Chondrocyte (in vitro differentiated cells): ENCODE measurements at places on chromosomes 1 and 21. TPM values are rescaled to one million over a fixed set of nuclear protein-coding genes. Genes with fewer than 3 reads are reported as not detected.
A peak's percentile ranks its signal among the peaks of the same experiment; 100 is the strongest.

- peak; percentile 53 for DNase-seq
Observed at GRCh38 chr1:20139776-20140612, 871 bp downstream of the PLA2G2F start.

DNA sequence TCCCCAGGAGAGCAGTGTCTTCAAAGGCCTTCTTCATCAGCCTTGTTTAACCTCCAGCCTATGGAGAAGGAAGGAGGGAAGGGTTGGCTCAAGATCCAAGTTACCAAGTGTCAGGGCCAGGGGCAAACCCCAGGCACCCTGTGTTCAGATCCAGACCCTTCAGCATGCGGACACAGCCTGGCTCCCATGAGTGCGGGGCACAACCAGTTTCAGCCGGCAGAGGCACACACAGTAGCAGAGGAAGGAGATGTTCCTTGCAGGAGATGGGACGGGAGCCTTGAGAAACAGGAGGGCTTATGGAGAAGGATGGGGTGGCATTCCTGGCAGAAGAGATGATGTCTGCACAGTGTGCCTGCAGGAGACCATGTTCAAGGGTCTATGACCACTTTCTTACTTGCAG, 161.7 kb upstream of the EDN2 start:
- no peak for DNase-seq

GRCh38 chr1:224245188-224245587, 62.1 kb downstream of the DEGS1 start:
- no peak for DNase-seq

DNA sequence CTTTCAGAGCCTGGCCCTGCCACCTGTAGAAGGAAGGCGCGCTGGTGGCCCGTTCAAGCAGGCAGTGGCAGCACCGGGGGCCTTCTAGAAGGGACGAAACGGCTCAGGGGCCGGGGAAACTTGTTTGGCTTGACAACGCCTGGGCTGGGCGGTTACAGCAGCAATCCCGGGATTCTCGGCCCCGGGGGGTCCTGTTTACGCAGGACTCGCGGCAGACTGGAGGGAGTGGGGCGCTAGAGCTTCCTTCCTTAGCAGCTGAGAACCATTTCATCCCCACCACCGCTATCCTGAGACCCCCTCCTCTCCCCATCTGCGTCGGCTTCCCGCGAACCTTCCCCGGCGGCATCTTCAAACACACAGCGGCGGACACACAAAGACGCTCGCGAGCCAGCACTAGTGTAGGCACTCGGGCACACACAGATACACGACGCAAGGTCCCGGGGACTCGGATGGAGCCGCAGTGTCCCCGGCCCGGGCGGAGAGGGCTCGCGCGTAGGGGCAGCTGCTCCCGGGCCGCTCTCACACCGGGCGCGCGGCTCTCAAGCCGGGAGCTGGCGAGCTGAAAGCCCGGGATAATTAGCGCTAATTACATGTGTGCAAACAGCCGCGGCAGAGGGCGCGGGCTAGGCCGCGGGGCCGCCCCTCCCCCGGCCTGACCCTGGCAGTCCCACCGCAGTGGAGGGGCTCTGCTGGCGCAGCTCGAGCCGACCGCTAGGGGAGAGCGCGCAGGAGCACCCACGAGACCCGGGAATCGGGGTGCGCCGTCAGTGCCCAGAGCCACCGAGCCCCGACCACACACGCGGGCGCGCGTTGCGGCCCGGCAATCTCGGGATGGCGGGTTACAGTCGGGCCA, 271.4 kb downstream of the FOXD2 start:
- DNase-seq, result no peak

GRCh38 chr21:26776310-26777021, 68.7 kb downstream of the ADAMTS1 start:
- no peak for DNase-seq

DNA sequence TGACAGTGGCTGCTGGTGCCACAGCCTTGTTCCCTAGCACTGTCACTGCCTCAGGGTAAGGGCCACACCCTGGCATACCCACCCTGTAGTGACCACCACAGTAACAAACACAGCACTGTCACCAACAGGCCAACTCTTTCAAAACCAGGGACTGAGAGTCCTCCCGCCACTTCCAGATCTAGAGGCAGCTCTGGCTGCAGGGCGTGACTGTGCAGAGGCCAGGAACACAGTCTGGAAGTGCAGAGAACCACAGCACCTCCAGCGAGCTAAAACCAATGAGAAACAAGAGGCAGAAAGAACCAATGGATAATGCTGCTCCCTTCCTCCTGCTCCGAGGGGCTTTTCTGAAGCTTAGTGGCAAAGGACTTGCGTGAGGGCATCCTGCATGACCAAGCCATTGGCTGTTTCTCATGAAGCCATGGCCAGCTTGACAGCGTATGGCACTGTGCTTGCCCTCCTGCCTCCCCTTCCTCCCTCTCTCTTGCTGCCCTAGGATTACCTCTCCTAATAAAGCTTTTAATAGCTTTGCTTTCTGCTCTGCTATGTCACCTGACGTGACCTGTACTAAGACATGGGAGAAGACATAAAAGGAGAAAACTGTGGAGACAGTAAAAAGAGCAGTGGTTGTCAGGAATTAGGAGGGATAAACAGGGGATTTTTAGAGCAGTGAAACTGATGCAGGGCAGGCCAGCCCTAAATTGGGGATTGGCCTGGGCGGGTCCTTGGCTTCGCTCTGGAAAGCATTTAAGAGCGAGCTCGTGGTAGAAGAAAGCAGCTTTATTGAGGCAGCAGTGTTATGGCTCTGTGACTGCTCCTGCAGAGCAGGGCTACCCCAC, 7.2 kb downstream of the PARP1 start:
- DNase-seq, result no peak

DNA sequence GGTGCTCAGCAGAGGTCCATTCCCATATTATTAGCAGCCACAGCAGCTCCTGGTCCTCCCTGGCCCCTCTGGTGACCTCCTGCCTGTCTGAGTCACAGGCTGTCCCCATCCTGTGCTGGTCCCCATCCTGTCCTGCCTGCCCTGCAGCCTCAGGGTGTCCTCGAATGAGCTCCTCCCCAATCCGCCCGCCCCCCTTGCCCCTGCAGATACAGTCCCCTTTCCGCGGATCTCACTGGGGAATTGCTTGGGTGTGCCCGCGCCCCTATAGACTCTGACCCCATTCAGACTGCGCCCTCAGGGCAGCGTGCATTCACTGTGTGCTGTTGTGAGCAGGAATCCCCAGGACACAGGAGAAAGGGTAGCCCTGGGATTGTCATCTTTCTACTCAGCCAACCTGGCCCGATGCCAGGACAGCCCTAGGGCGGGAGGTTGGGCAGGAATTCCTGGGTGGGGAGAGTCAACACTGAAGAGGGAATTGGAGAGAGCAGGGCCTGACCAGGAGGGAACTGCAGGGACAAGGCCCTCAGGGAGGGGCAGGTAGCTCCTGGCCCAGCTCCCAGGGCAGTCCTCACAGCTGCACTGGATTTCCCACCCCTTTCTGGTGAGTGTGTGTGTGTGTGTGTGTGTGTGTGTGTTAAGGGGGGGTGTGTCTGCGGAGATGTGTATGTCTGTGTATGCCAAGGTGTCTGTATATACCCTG, 1.1 kb upstream of the GUCA2A start:
- DNase-seq, result no peak

DNA sequence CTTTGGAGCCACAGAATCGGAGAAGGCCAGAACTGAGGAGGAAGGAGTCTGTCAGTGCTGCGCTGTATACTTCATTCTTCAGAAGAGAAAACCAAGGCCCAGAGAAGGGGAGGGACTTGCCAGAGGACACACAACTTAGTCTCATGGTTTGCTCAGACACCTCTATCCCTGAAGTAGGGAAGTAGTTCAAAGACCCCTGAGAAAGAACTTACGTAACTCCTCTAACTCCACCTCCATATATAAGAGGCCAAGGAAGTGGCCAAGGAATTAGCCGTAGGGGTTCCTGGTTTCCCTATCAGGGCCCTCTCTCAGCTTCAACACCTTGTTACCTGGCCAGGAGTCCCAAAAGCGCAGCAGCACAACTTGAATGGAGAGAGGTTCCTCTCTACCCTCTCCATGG, 580 bp upstream of the NECTIN4 start:
- DNase-seq, result no peak

GRCh38 chr1:15737324-15738319, 1.6 kb downstream of the SLC25A34 start:
- DNase-seq, result no peak

Gene G0S2
- total RNA-seq, result 0.65 to 1.0 TPM (median 0.69 TPM) in 3 replicates
